Suppressor macrophage (primary cell): ENCODE measurements at places on chromosomes 11 and 22.

- no peak for DNase-seq
These were observed 238.3 kb upstream of the SESN3 start for GRCh38 chr11:95469258-95469657.

DNA sequence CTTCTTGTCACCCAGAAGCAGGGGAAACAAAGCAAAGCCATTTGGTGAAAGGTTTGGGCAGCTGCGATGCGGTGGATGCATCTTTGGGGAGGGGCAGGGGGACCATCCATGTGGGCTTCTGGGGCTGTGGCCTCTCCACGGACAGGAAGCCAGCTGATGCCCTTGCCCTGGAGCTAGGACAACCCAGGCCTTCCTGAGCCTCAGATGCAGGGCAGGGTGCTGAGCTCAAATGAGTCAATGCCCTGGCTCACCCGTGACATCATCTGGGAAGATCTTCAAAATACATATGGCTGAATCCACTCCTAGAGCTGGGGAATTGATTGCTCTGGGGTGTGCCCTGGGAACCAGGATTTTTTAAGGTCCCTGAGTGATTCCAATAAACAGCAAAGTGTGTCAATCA, 1418.2 kb downstream of the TBC1D22A start:
- DNase-seq: no peak

DNA sequence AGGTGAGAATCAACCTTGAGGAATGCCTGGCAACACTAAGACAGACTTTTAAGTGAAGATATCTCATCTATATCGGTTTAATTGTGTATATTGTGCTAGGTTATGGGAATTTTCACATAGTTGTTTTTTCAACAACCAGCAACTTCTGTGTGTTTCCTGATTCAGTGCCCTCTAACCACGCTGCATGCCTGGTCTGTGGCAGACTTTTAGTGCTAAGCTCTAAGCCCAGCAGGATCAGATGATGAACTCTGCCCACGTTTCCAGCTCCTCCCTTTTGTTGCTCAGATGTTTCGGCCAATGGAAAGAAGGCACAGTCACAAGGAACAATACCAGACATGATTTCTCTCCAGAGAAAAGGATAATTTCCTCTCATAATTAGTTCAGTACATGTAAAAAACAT, 1.4 kb upstream of the VWA5A start:
- DNase-seq: peak; percentile 49

DNA sequence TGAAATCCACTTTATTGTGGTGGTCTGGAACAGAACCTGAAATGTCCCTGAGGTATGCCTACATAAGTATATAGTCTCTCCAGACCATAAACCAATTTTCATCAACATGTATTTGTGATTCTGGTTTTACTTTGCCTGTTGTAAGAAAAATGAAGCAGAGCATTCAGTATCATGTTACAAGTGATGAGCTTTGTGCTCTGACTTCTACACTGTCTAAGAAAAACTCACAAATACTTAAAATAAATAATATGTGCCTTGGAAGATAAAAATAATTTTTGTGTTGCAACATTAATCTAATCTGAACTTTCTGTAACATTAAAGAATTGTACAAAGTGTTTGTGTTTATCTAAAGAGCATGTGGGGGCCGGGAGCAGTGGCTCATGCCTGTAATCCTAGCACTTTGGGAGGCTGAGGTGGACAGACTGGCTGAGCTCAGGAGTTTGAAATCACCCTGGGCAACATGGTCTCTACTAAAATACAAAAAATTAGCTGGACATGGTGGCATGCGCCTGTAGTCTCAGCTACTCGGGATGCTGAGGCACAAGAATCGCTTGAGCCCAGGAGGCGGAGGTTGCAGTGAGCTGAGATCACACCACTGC, 219.5 kb downstream of the SOX6 start:
- no peak for DNase-seq

DNA sequence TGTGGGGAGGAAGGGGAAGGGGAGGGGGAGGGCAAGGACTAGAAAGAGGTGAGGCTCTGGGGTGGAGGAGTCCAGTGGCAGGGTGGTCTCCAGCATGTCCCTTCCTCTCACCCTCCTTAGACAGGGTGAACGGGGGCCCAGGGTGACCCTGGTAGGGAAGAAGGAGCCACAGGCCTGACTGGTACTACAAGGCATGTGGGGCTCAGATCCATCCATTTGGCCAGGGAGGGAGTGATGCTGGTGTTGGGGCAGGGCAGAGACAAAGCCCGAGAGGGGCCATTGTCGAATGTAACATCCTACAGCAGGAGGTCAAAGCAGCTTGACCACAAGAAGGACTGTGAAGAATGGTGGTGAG, 69.0 kb upstream of the SHISAL1 start:
- DNase-seq: no peak

GRCh38 chr11:128827191-128827893, 39.8 kb downstream of the KCNJ1 start:
- peak; percentile 56 for DNase-seq

DNA sequence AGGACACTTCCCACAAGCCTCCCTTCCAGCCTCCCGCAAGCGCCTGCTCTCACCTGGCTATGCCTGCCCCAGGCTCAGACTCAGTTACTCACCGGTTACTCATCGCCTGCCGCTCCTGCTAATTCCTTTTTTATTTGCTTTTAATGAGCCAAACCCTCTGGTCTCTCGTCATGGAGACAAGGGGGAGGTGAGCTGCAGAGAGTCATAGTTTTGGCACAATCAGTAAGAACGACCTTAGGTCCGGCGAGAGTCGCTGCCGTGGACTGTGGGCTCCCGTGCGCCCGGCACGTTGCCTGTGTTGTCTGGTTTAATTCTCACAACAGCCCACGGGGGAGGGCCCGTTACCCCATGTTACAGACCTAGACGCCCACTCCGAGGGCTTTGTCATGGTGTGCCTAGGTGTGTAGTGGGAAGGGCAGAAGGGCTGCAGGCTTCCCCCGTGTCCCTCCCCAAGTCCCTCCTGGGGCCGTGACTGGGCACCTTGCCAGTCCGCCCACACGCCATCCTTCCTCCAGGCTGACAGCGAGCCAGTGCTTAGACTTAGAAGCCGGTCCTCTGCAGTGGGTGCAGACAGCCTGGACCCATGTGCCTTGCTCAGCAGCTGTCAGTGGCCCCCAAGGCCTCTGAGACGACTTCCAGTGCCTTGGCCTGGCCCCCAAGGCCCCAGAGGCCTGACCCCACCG, 42.2 kb downstream of the WNT7B start:
- peak; percentile 22 for DNase-seq

DNA sequence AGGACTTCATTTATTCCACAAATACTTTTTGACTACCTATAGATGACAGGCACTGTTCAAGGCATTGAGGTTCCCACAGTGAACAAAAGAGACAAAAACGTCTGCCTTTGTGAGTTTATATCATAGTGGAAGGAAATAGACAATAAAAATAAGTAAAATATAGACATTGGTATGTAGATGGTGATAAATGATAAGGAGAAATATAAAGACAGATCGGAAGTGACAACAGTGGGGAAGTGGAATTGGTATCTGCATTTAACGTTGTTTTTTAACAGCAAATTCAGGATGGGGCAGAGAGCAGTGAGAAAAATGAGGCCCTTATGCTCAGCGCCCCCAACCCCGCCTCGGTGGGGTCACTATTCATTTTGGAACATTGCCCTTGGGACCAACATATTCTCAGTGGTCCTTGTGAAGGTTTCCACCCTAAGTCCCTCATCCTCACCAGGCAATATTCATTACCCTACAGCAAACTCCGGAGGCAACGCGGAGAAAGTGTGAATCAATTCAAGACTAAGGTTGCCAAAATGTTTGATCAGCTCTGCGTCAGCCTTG, 627 bp upstream of the PEX26 start:
- no peak for DNase-seq

DNA sequence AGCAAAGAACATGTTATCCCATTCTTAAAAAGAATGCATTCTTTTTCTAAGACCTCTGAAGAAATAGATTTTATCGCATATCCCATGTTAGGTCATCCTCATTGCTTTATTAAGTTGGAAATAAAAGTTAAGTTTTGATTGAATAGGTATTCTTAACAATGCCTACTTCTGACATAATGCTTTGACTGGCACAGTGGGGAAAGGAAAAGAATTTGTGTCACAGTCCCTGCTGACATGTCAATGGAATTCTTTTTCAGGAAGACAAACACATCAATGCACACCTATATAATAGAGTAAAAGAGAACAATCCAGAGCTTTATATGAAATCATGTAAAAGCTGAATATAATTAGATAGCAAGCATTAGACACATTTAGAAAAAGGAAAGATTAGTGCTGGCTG, 105.7 kb downstream of the DBX1 start:
- DNase-seq: no peak

GRCh38 chr11:24513479-24514218, 16.8 kb downstream of the LUZP2 start:
- DNase-seq: no peak

DNA sequence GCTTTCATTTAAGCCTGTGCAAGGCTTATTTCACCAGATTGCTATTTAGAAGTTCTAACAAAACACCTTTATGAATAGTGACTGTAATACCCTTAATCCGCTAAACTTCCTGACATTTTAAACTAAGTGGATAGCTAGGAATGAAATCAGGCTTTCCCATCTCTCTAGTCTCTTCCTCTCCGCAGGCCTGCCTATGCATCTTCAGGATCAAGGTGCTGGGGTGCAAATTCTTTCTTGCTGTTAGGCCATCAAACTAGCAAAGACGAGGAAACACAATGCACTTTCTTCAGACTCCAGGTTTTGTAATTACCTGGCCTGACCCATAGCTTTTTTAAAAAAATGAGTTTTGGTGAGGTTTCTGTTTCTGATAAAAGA, 149.4 kb downstream of the DBX1 start:
- no peak for DNase-seq

DNA sequence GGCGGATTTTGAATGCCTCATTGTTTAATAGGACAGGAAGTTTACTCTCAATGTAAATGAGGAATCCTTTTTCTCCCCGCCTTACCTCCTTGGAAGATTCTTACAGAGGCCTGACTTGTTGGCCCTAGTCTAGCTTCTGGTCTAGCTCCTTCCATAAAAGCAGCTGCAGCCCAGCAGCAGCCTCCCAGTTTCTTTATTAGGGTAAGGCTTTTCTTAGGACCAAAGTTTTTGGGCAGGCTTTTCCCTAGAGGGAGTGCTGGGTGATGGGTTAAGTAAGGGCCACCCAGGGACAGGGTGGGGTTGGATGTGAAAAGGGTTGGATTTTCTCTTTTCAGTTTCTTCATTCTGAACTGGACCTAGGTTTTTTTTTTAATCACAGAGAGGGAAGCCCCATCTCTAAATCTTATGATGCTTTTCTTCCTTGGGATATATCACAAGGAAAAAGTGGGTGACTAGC, 49.7 kb downstream of the LIF start:
- DNase-seq: no peak

GRCh38 chr11:128581561-128582272, 5.6 kb downstream of the ETS1 start:
- DNase-seq: no peak

DNA sequence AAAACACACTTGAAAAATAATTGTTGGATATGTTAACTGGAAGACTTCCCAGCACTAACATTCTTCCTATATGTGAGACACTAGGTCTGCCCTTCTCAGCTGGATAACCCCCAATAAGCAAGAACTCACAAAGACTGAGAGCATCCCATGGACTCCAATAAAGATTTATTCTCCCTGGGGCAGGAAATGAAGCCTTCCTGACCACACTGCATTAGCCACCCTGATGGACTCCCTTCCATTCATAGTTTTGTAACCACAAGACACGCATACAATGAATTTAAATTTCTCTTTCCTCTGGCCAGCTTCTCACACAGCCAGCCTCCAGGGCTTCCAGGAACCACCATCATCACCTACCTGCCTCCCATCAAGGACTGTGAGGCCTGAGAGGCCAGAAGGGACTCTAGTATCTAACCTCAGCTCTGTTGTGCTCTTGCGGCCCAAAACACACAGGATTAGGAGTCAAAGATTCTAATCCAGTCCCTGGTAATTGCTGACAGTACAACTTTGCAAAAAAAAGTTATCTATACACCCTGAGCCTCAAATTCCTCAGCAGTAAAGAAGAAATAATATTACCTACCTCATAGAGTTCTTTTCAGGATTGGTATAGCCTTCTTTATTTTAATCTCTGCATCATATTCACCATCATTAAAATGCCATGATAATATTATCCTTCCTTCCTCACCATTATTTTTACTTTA, 45.6 kb upstream of the GDPD4 start:
- DNase-seq: no peak

DNA sequence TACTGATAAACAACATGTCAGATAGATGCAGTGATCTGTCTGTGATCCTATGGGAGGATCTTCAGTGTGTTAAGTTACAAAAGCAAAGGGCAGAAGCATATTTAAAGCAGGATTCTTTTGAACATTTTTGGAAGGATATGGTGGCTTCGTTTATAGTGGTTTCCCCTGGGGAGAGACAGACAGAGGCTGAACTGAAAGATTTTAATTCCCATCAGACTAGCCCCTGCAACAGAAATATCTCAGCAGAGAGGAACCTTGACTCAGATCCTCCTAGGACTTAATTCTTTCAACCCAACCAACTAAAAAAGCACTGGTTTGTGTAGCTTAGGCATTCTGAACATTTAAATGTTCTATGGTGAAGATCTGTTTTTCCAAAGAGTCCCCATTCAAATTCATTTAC, 5.7 kb downstream of the CLTCL1 start:
- no peak for DNase-seq

DNA sequence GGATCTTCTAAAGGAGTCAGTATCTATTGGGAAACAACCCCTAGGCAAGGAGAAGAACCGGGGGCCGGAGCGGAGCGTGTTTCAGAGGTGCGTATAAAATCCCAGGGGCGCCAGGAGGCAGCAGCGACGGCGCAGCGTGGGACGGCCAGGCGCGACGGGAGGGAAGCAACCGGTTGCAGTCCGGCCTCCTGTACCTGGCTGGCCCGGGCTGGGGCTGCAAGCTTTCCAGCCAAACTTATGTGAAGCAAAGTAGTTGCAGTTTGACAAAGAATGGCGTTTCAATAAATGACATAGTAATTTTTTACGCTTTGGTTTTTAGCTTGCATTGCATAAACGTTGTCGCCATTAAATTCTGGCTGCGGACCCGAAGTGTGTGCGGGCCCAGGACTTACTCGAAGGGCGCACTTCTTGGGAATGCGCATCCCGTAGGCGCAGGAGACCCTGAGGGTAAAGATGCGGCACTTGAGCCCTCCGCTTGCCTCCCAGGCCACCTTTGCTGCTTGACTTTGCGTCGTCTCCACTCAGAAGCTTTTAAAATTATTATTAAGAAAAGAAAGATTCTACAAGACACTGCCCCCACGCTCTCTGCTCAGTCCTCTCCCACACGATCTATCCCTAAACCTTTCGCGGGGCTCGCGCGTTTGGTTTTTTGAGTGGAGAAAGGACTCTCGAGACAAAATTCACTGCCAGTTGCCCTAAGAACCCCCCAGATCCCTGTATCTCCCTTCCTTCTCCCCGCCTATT, 1.6 kb upstream of the WT1 start:
- no peak for DNase-seq
